ENCODE measurements at places on chromosomes 16 and 17.

GRCh38 chr17:45668316-45668715 lies 115.8 kb upstream of the CRHR1 start:
- DNase-seq = no peak

DNA sequence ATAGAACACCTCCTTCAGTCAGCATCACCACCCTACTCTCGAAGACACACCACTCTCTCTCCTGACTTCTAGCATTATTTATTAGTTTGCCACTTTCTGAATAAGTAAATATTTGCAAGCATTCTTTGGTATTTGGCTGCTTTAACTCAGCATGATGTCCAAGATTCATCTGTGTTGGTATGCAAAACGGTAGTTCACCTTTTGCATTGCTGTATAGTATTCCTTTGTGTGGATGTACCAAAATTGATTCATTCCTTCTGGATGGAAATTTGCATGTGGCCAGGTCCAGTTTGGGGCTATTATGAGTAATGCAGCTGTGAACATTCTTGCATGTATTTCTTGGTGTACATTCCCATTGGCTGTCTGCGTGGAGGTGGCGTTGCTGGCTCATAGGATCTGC lies 32.9 kb downstream of the KNOP1 start:
- no peak for DNase-seq

- no peak for DNase-seq
Measured at GRCh38 chr16:84746875-84747274, 47.1 kb downstream of the USP10 start.

DNA sequence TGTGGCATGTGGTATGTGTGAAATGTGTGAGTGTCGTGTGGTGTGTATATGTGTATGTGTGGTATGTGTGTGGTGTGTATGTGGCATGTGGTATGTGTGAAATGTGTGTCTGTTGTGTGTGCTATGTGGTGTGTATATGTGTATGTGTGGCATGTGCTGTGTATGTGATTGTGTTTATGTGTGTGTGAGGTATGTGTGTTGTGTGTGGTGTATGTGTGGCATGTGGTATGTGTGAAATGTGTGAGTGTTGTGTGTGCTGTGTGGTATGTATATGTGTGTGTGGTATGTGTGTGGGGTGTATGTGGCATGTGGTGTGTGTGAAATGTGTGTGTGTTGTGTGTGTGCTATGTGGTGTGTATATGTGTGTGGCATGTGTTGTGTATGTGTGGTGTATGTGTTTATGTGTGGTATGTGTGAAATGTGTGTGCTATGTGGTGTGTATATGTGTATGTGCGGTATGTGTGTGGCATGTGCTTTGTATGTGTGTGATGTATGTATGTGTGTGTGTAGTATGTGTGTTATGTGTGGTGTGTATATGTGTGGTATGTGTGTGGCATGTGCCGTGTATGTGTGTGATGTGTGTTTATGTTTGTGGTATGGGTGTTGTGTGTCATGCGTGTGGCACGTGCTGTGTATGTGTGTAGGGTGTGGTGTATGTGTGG lies 9.6 kb upstream of the ZCCHC14 start:
- DNase-seq = no peak

GRCh38 chr16:89422527-89422904 lies 67.8 kb downstream of the ANKRD11 start:
- no peak for DNase-seq
